Left colon (tissue), 2 donors: ENCODE measurements at places on chromosomes 12 and 14.
A peak's percentile ranks its signal among the peaks of the same experiment; 100 is the strongest.

DNA sequence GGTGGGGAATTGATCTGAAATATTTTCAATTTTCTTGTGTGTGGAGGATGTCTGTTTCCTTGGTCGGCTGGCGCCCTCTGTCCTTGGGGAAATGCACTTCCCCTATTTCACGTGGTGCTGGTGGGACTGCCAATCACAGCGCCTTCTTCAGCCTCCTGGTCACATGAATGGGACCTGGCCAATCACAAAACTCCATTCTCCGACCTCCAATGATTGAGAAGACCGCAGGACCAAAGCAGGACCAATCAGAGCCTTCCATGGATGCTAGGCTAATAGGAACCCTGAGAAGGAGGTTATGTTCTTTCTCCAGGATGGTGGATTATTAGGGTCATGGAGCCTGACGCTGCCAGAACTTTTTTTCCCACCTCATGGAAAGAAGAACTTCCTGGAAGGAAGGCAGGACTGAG lies 188.7 kb downstream of the TTC8 start:
- peak; percentile 73 for DNase-seq

DNA sequence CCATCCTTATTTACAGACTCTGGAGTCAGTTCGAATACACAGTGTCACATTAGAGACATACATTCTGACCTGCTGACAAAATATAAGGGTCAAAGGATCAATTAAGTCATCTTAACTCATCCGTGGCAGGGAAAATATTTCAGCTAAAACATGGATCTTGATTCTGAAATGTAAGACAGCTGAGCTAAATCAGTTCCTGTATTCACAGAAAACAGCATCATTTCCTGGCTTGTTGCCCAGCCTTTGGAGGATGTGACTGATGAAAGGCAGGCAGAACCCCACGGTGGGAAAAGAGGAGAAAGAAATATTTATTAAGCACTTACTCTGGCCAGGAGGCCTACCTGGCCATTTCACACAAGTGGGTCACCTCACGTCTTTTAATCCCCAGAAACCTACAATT lies 101.9 kb downstream of the GAS2L3 start:
- DNase-seq, result no peak

DNA sequence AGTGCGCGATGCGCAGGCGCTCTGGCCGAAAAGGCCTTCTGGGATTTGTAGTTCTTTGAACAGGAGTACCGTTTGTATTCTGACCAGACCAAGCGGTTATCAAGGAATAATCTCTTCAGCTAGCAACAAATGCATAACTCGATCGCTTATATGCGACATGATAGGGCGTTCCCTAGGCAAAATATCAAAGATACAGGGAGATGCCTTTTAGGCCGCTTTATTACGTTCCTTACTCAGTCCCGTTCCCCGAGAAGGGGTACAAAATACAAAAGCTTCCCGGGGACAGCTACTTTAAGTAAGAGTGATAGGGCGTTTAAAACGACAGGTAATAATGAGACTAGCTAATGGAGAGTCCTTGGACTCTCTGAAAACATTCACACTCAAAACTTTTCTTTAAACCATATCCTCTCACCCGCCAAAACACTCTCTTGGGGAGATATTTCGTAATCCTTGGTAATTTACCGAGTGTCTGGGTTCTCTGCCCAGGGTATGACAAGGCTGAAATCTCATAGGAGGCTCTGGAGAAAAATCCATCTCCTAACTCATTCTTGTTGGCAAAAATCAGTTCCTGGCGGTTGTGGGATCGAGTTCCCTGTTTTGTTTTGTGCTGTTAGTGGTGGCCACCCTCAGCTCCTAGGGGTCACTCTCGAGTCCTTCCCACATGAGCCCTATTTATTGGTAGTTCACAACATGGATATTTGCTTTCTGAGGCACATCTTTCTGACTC lies 412 bp upstream of the SNW1 start:
- no peak for DNase-seq

DNA sequence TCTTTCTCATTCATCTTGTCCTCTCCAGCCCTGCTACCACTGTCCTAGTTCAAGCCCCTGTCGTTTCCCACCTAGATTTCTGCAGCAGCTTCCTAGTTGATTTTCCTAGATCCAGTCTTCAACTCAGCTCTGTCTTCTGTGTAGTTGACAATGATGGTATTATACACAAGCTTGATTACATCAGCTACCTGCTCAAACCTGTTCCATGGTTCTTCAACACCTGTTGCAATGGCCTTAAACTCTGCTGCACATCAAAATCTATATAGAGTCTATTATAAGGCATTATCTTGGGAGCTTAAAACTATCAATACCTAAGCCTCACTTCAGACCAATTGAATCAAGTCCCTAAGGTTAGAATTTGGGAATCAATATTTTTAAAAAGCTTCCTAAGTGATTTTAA lies 71.7 kb upstream of the PELI2 start:
- no peak for DNase-seq

DNA sequence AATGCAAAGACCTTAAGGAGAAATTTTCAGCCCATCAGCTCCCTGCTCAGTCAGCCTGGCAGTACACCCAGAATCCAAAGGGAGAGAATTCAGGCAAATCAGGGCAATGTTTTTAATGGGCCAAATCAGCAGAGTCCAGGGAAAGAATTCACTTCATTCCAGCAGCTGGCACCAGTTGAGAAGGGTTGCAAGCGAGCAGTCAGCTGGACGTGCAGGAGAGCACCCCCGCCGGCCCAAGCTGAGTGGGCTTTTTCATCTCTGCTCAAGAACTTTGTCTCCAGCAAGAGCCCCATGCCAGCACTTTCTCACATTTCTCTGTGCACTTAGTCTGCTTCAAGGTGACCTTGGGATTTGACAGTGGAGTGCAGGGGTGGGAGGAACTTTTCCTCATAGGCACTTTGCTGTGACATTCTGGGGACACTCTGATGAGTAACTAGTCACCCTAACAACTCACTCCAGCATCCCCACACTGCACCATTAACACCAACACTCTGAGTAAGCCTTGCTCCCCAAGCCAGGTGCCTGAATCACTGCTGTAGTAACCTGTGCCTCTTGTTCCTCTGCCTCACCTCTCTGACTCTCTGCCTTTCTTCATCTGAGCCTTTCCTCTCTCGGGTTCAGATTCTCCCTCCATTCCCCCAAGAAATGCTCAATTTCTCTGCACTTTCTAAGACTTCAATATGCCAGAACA lies 2.2 kb downstream of the ENDOU start:
- DNase-seq, result no peak

- DNase-seq, result no peak
These were observed 18.7 kb downstream of the DTX1 start for GRCh38 chr12:113075137-113075683.

- no peak for DNase-seq
These were observed 21.8 kb upstream of the LRRK2 start for GRCh38 chr12:40203060-40203430.

DNA sequence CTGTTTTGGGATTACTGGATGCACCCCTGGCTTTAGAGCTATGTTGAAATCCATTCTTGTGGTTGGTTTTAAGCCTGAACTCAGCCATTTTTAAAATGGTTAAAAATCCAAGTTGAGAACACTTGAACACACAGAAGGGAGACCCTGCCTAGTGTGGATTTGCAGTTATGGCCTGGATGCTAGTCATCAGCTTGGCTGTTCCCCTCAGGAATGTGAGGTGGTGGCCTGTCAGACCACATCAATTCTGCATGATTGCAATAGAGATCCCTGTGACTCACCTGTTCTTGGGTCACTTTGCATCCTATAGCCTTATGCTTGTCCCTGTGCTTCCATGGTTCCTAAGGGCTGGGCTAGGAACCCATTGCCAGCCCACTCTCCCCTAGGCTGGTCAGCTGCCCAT lies 454.1 kb downstream of the ATP23 start:
- no peak for DNase-seq

- DNase-seq, result no peak
These were observed 1.2 kb downstream of the PPP1R12A start for GRCh38 chr12:79933532-79934264.

- no peak for DNase-seq
These were observed 54.0 kb downstream of the PRIMA1 start for GRCh38 chr14:93734086-93734822.

GRCh38 chr12:53988541-53989226 lies 3.7 kb downstream of the HOXC10 start:
- no peak for DNase-seq

- no peak for DNase-seq
These were observed 152.3 kb downstream of the ATXN7L3B start for GRCh38 chr12:74689929-74690328.

GRCh38 chr14:50530794-50531365 lies 1.5 kb downstream of the MAP4K5 start:
- DNase-seq, result no peak

DNA sequence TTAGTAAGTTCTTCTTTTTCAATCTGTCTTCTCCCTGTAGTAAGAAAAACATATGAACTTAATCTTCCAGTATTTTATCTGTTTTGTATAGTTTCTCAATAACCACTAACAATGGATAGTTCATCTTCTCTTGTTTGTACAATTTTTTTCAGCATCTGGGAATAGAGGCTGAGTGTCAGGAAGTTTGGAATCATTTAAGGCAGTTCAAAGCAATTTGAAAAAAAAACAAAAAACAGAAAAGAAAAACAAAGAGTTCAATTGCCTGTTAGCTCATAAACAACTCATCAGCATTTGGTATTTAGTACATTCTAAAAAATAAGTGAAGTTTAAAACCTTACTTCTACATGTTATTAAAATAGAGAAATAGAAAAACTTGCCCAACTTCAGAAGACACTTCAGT lies 116.8 kb downstream of the PLCZ1 start:
- no peak for DNase-seq

DNA sequence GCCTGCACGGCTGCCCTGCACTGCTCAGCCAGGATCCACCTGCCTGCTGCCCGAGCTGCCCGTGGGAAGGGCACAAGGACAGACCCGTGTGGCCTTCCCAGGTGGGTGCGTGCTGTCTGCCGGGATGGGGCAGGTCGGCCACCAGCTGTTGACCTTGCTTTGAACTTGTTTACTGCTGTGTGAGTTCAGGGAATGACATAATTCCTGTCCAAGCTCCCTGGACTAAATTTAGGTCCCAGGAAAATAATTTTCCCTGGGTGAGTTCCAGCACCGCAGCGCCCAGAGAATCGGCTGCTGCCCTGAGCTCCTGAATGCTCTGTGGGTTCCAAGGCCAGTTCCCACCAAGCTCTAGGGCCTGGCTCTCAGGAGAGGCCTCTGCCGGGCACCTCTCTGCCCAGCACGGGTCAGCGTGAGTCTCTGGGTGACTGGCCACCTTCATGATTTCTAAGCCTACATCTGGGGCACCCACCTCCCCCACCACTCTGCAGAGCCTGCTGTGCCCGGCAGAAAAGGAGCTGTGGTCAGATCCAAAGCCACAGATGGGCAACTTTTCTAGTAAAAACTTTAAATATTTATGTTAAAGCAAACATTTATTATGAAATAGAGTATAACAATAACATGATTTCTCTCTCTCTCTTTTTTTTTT lies 27.2 kb upstream of the MLXIP start:
- no peak for DNase-seq

DNA sequence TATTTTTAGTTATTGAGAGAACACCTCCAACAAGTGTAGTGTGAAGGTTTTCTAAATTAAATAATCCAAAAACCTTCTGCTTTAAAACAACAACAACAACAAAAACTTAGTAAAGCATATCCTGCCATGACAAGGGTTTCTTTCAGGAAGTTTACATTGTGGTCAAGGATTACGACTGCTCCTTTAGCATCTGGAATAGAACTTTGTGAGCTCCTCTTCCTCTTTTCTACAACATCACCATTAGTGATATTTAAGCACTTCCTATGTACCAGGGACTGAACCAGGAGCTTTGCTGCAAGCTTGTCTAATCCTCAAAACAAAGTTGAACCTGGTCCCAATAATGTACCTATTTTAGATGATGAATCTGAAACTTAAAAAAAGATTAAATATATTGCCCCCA lies 315.4 kb upstream of the KITLG start:
- DNase-seq, result no peak

- DNase-seq, result no peak
These were observed 44.1 kb upstream of the EML1 start for GRCh38 chr14:99749142-99749541.

DNA sequence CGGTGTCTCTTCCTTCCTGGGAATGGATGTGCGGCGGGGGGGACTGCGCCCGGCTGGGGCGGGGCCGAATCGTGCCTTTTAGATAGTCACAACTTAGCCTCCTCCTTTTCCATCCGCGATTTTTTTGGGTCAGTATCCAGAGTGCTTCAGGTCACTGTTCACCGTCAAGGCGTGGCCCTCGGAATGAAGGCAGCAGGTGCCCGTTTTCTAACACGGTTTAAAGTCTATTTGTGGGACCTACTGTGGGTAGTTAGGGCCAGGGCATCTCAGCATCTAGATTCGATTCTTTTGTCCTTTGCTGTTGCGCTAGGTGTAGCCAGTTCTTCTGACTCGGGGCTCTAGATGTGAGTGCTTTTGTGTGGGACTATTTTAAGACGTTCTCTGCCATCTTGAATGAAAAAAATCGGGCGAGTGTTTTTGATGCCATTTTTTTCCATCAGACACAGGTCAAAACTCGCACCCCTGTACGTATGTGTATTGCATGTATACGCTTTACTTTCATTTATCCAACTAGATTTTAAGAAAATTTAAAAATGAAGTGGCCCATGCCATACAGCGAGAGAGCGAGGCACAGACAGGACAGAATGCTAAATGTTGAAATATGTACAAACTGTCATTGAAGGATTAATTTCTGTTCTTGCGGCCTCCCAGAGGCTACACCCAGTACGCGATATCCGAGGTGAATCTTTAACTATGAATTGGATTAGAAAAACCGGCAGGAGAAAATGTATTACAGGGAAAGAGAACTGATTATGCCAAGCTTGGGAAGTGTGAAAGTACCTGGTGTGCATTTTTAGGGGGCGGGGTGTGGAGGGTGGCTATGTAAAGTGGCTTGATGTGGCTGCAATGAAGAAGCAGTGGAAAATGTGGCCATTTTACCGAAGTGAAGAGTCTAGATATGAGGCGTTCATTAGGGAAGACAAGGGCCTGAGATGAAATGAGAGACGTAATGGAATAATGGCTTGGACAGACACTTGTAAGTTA lies 835 bp downstream of the VEZT start:
- peak; percentile 40 for DNase-seq

DNA sequence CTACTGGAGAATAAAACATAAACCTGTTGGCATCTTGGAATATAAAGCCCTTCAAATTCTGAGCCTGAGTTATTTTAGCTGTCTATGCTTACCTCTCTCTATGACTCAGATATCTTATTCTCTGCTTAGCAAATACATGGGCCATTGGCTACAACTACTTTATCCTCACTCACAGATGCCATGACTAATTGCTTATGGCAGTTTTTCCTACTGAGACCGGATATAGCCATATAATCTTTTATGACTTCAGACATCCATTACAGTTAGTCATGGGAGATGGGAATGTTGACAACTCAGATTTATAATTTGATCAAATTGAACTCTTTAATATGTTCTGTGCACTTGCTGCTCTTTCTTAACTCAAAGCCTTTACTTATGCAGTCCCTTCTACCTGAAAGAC lies 502.4 kb upstream of the ATP2B1 start:
- DNase-seq, result no peak

DNA sequence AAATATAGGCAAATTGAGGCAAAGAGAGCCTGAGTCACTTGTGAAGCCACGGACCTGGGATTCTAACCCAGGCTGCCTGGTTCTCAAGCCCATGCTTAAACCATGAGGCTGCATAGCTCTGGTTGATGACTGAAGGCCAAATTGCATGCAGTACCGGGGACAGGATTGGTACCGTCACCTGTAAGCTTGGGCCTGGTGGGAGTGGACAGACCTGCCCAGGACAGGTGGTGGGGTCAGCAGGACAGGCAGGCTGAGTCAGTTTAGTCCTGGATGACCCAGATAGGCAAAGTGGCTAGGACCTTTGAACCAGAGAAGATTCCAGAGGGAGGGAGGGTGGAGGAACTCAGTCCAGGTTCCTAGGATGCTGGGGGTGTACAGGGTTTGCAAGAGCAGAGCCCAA lies 25.8 kb downstream of the RIN3 start:
- no peak for DNase-seq
